Suppressor macrophage (primary cell): ENCODE measurements at places on chromosomes 11 and 22.

DNA sequence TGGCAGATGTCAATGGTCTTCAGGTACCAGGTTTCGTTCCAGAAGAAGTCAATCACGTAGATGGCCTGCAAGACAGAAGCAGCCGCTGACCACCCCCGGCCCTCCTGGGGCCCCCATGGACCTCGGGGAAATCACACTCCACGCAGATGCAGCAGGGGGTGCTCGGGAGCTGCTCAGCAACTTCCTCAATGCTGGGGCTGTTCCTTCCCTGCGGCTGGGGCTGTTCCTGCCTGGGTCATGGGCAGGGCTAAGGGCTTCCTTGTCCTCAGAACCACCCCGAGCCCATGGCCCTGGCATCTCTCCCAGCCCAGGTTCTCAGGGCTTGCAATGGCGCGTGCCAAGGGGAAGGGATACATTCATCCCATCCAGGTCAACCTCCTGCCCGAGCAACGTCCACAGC, 10.3 kb downstream of the DHCR7 start:
- DNase-seq = peak; percentile 31

- DNase-seq = peak; percentile 99
These were observed 21.7 kb upstream of the PDGFB start for GRCh38 chr22:39266398-39267030.

DNA sequence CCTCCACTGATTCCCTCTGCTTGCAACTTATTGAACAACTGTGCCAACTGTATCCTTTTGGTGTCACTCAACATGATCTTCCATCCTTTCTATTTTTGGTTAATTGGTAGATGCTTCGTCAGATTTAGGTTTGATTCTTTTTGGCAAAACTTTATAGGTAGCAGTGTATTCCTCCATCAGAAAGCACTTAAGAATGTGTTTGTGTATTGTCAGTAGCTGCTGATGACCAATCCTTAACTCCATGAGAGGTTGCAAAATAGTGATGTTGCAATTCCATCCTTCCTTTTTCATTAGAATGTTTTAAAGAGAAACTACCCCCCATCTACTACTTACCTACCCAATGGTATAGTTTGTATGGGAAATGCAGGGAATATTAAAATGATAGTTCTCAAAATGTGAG, 22.1 kb downstream of the FAM76B start:
- DNase-seq = peak; percentile 78

- DNase-seq = no peak
These were observed 68.8 kb downstream of the SNX19 start for GRCh38 chr11:130847517-130847916.

DNA sequence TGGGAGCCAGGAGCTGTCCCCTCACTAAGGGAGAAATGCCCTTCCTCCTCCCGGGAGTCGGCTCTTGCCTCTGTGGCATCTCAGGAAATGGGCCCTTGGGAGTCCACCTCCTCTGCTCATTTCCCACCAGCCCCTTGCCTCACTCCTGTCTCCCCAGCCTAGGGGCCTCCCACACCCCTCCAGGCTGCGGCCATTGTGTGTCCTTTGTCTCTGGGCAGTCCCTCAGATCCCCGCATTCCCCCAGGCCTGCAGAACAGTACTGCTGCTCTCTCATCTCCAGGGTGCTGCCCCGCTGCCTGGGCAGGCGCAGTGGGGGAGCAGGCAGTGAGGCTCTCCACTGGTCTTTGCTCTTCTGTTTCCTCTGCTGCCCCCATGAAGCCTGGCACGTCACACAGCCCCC, 25.0 kb downstream of the ADA2 start:
- DNase-seq = no peak

DNA sequence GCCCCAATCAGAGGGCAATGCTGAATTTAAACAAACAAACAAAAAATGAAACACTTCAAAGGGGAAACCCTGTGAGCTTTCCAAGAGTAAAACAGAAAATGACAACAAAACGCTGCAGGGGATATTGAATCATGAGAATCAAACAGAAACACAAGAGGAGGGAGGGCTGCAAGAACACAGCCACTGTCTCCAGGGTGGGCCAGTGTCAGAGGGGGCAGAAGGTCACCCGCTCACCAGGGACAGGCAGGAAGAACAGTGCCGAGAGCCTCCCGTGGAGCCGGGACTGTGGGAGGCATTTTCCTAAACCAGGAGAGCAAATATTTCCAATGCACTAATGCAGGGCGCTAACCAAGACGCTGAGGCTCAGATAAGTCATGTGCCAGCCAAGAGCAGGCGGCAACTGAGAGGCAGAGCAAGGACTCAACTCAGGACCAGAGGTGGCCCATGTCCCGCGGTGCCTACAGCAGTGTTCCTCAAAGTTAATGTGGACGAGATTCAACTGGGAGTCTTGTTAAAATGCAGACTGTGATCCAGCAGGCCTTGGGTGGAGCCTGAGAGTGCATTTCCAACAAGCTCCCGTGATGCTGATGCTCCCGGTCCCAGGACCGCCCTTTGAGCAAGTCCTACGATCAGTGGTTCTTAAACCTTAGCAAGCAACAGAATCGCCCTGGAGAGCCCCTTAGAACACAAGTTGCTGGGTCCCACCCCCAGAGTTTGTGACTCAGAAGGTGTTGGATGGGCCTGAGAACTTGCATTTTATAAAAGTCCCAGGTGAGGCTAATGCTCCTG, 197.2 kb downstream of the TENM4 start:
- no peak for DNase-seq

- DNase-seq = peak; percentile 51
These were observed 77.7 kb downstream of the MAML2 start for GRCh38 chr11:96265220-96265737.

GRCh38 chr11:36347384-36347906, 51.4 kb downstream of the PRR5L start:
- DNase-seq = no peak

DNA sequence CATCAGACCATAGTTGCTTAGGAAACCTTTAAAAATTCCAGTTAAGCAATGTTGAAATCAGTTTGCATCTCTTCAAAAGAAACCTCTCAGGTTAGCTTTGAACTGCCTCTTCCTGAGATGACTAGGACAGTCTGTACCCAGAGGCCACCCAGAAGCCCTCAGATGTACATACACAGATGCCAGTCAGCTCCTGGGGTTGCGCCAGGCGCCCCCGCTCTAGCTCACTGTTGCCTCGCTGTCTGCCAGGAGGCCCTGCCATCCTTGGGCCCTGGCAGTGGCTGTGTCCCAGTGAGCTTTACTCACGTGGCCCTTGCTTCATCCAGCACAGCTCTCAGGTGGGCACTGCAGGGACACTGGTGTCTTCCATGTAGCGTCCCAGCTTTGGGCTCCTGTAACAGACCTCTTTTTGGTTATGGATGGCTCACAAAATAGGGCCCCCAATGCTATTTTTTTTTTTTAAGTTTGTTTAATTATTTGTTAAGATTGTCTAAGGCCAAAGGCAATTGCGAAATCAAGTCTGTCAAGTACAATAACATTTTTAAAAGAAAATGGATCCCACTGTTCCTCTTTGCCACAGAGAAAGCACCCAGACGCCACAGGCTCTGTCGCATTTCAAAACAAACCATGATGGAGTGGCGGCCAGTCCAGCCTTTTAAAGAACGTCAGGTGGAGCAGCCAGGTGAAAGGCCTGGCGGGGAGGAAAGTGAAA, 73.4 kb downstream of the NCAPD3 start:
- no peak for DNase-seq

- peak; percentile 95 for DNase-seq
These were observed at the start of gene TRIM3 for GRCh38 chr11:6473451-6474412. Gene TRIM3 (minus strand): TSS chr11:6473941. CDS start chr11:6465695, 8,246 bp downstream.

- no peak for DNase-seq
These were observed 70.5 kb downstream of the DKK3 start for GRCh38 chr11:11937957-11938356.
